ENCODE measurements at places on chromosomes 6 and 20.
A peak's percentile ranks its signal among the peaks of the same experiment; 100 is the strongest.

DNA sequence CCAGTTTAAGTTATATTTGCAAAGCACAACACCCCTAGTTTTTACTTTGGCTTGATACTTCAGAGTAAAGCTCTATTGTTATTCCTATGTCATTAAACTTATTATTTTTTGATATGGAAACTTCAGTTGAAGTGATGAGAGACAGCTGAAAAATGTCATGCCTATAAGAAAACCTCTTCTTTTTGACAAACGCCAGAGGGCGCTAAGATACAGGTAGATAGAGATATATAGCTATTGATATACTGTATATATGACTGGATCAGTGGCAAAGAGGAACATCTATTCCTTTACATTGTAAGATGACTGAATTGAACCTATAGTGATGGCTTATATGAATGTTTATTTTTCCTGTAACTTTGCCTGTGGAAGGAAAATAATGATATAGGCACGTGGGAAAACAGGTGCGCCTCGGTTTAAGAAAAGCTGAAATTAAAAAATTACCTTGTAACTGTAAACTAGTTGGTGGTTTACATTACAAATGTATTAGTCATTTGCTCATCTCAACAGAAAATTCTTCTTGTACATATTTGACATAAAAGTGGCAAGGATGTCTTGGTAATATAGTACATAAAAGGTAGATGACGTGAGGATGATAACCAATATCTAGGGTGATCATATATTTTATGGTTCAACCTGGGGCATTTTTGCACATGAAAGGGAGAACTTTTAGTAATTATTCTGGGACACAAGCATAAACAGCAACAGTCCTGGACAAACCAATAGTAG, 74.1 kb downstream of the LAMA4 start:
- no peaks in the 10 kb centered on the region for H3K27me3 ChIP-seq
- H3K36me3 ChIP-seq = peaks cover 2% of the 10 kb centered on the region
- no peak overlapping the region for H3K27ac ChIP-seq

GRCh38 chr20:45959956-45960630, 11.9 kb downstream of the ZNF335 start:
- H3K4me3 ChIP-seq = no peak overlapping the region
- no peaks in the 10 kb centered on the region for H3K27me3 ChIP-seq
- H3K27ac ChIP-seq = no peak overlapping the region
- H3K4me1 ChIP-seq = no peaks in the 10 kb centered on the region
- DNase-seq = no peak

GRCh38 chr6:145139140-145139850, 596.0 kb downstream of the EPM2A start:
- H3K4me1 ChIP-seq = no peaks in the 10 kb centered on the region
- H3K27me3 ChIP-seq = no peaks in the 10 kb centered on the region
- no peak overlapping the region for H3K27ac ChIP-seq

DNA sequence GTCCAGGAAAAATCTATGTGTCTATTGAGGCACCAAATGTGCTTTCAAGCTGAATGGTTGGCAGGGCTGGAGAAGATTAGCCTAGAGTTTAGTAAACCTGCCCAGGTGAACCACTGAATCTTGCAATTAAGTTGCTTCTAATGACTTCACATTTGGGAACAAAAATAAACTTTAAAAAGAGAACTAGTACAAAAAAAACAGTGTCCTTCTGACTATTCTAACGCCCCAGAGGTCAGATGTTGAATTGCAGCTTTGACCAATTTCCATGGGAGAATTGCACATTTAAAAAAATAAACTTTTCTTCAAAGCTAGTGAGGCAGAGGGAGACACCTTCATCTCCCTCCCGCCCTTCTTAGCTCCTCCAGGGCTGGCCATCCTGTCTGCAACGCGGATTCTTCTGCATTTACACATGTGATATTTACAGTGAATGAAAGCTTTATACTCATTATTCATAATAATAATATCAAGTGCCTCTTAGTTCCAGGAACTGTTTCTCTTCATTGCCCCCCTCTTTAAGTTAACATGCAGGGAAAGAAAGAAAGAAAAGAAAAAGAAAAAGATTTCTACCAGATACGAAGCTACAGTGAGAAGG, 270.2 kb downstream of the SMOC2 start:
- no peaks in the 10 kb centered on the region for H3K27me3 ChIP-seq
- H3K36me3 ChIP-seq = no peaks in the 10 kb centered on the region
- H3K27ac ChIP-seq = no peak overlapping the region
- H3K4me3 ChIP-seq = peak overlapping the region; percentile 27

DNA sequence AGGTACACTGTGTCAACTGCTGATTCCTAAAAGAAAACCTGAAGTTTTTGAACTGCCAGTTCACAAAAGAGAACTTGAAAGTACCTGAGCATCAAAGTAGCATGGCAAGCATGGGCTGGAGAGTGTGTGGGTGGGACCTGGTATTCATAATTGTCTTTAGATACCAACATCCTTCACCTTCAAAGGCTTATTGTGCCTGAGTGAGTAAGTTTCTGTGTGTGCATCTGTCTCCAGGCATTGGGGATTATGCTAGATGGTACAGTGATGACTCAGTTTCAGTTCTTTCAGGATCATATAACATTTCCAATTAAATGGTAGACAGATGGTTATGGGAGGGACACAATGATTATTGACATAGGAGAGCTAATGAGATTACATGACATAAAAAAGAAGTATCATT, 238.5 kb downstream of the ZFAND3 start:
- DNase-seq = no peak
- no peaks in the 10 kb centered on the region for H3K27me3 ChIP-seq
- H3K36me3 ChIP-seq = peaks cover 10% of the 10 kb centered on the region
- no peak overlapping the region for H3K27ac ChIP-seq
- peaks cover 4% of the 10 kb centered on the region for H3K4me1 ChIP-seq
- no peak overlapping the region for H3K4me3 ChIP-seq

DNA sequence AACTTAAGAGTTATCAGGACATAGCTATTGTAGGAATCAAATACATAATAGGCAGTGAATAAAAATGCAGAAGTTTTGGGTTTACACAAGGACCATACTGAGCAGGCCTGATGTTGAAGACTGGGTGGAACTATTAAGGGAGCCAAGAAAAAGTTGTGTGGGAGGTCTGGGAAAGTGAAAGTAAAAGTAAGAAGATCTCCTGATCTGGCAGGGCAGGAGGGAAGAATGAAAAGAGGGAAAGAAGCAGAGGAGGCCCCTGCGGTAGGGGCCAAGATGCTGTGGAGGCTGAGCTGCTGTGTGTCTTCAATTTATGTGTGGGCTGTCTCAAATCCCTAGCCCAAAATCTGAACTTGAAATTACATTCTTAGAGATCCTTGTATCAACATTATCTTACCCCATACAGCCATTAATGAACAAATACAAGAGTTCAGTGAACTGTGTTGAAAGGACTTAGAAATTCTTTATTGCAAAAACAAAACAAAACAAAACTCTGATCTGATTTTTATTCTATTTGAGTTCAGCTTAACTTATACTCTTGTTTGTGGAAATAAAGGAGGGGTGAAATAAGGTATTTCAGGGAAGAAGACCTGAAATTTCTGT, 1183.8 kb downstream of the HACE1 start:
- H3K4me3 ChIP-seq = peak overlapping the region; percentile 53
- H3K27me3 ChIP-seq = no peaks in the 10 kb centered on the region
- H3K36me3 ChIP-seq = no peaks in the 10 kb centered on the region

GRCh38 chr6:107386340-107386739, 73.0 kb downstream of the PDSS2 start:
- H3K4me3 ChIP-seq = no peak overlapping the region
- no peak overlapping the region for H3K27ac ChIP-seq
- H3K36me3 ChIP-seq = no peaks in the 10 kb centered on the region
- no peaks in the 10 kb centered on the region for H3K4me1 ChIP-seq
- H3K27me3 ChIP-seq = no peaks in the 10 kb centered on the region

GRCh38 chr6:8906699-8907098, 471.4 kb upstream of the SLC35B3 start:
- DNase-seq = no peak
- H3K4me1 ChIP-seq = no peaks in the 10 kb centered on the region
- no peak overlapping the region for H3K27ac ChIP-seq

- no peaks in the 10 kb centered on the region for H3K27me3 ChIP-seq
- no peak overlapping the region for H3K4me3 ChIP-seq
- no peak for DNase-seq
- H3K36me3 ChIP-seq = peaks cover 44% of the 10 kb centered on the region
Measured at GRCh38 chr6:36204068-36204753, 7.7 kb downstream of the BRPF3 start.

DNA sequence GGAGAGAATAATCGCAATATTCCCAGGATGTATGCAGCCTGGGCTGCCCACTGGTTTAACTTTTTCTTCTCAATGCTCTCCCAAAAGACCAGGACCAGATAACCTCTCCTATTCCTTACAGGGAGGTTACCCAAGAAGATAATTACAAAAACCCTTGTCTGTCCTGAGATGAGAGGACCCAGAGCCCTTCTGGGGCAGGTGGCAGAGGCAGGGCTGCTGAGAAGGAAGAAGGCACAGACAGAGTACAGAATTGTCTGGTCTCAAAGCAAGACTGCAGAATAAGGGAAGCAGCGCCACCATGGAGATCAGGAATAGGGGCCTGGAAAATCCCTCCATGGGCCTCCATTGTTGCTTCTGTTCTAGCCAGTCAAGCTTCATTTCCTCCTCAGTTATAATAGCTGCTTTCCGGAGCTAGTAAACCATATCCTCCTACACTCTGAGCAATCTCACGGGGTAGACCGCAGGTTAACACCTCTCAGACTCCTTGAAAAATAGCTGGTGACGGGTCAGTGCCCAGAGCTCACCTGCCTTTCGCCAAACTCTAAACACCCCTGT, 463 bp upstream of the HLA-DMB start:
- peaks cover 4% of the 10 kb centered on the region for H3K4me1 ChIP-seq
- H3K27ac ChIP-seq = no peak overlapping the region
- H3K4me3 ChIP-seq = peak overlapping the region; percentile 70
- no peak for DNase-seq

- DNase-seq = no peak
- no peaks in the 10 kb centered on the region for H3K36me3 ChIP-seq
- H3K4me1 ChIP-seq = no peaks in the 10 kb centered on the region
- H3K27me3 ChIP-seq = no peaks in the 10 kb centered on the region
- H3K27ac ChIP-seq = no peak overlapping the region
Measured at GRCh38 chr20:42649748-42650147, 540.0 kb downstream of the PTPRT start.

DNA sequence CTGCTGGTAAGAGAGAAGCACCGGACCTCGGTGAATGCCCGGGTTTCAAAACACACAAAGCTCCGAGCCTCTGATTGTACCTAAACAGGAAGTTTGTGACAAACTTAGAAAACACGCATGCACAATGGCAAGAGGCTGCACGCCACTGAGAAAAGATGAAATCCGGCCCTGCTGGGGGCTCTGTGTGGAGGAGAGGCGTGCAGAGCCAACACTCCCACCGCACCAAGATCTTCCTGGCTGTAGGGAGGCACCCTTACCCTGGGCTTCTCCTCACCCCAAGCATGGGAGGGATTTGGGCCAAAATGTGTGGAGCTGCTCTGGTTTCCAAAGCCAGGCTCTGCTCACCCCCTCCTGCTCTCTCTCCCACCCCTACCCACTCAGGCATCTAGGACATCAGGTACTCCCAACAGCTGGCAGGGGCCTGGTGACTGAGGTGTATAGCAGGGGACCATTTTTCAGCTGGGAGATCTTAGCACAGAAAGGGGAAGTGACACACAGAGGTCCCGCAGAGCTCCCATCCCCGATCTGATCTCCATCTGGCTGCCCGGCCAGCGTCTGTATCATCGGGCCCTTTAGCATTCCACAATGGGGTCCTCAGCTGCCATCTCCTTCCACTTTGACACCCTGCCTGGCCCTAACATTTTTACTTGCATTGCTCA, 84.2 kb downstream of the TRERF1 start:
- H3K27ac ChIP-seq = no peak overlapping the region
- H3K36me3 ChIP-seq = no peaks in the 10 kb centered on the region
- H3K4me3 ChIP-seq = no peak overlapping the region

GRCh38 chr6:103284835-103285234, 1574.9 kb downstream of the HACE1 start:
- H3K36me3 ChIP-seq = no peaks in the 10 kb centered on the region
- H3K27ac ChIP-seq = no peak overlapping the region
- H3K4me3 ChIP-seq = no peak overlapping the region
- no peaks in the 10 kb centered on the region for H3K4me1 ChIP-seq
- no peaks in the 10 kb centered on the region for H3K27me3 ChIP-seq
- DNase-seq = no peak

GRCh38 chr20:44187772-44188709, 1.1 kb upstream of the JPH2 start:
- H3K4me3 ChIP-seq = peak overlapping the region; percentile 91
- H3K36me3 ChIP-seq = no peaks in the 10 kb centered on the region
- H3K27me3 ChIP-seq = no peaks in the 10 kb centered on the region
- H3K4me1 ChIP-seq = peaks cover 31% of the 10 kb centered on the region

DNA sequence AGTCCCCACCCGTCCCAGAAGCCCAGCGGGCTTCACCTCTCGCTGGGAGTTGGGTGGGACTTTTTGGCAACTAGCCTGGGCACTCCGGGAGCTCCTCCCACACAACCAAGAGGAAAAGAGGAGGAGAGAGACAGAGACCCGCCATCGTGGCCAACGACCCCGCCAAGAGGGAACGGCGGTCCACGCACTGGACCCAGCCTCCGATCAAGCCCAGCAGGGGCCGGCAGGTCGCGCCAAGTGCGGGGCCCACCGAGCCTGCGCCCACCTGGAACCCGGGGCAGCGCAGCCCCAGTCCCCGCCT, 3.0 kb upstream of the TMEM14C start:
- no peaks in the 10 kb centered on the region for H3K27me3 ChIP-seq
- H3K4me3 ChIP-seq = peak overlapping the region; percentile 77
- peak overlapping the region; percentile 78 for H3K27ac ChIP-seq
- no peaks in the 10 kb centered on the region for H3K36me3 ChIP-seq
- H3K4me1 ChIP-seq = peaks cover 21% of the 10 kb centered on the region
- no peak for DNase-seq

GRCh38 chr20:38434301-38434741, 807 bp downstream of the SNHG17 start:
- H3K4me1 ChIP-seq = peaks cover 13% of the 10 kb centered on the region
- H3K36me3 ChIP-seq = peaks cover 39% of the 10 kb centered on the region
- H3K27ac ChIP-seq = peak overlapping the region; percentile 79
- H3K27me3 ChIP-seq = no peaks in the 10 kb centered on the region

- no peak for DNase-seq
- no peaks in the 10 kb centered on the region for H3K4me1 ChIP-seq
- no peak overlapping the region for H3K4me3 ChIP-seq
- H3K27ac ChIP-seq = no peak overlapping the region
Measured at GRCh38 chr20:58071298-58071697, 157.2 kb downstream of the ANKRD60 start.

- H3K27me3 ChIP-seq = no peaks in the 10 kb centered on the region
- no peak overlapping the region for H3K27ac ChIP-seq
- no peak overlapping the region for H3K4me3 ChIP-seq
- H3K36me3 ChIP-seq = no peaks in the 10 kb centered on the region
- no peaks in the 10 kb centered on the region for H3K4me1 ChIP-seq
- DNase-seq = no peak
Measured at GRCh38 chr20:32960222-32960518, 44.1 kb downstream of the SUN5 start.
